ENCODE measurements at places on chromosomes 6 and 20.

DNA sequence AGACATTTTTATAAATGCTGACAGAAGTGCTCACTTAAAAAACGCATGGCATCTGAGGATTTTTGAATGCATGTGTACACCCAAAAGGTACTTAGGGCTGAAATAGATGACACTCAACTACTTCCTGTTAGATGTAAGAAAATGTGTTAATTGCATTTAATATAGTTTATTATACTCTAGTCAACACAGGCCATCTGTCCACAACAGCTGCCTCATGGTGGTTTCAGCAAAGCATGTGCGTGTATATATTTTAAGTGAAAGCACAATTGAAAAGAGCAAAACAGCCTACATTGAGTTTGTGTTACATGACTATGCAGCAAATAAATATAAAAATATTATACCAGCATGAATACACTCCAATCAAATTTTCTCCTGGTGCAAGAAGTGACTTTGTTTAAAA lies 1233.0 kb upstream of the EYS start:
- DNase-seq, result no peak

DNA sequence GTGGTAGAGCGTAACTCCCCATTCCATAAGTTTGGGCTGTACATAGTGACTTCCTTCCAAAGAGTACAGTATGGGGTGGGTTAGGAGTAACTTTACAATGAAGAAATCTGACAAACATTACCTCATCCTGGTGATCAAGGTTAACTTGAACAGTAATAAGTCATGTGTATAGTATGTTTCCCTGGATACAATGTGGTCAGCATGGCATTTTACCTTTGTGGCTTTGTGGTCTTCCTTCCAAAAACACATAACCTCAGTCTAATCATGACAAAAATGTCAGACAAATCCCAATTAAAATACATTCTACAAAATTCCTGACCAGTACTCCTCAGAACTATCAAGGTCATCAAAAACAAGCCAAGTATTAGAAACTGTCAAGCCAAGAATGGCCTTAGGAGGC lies 225.1 kb downstream of the UBE3D start:
- DNase-seq, result no peak

DNA sequence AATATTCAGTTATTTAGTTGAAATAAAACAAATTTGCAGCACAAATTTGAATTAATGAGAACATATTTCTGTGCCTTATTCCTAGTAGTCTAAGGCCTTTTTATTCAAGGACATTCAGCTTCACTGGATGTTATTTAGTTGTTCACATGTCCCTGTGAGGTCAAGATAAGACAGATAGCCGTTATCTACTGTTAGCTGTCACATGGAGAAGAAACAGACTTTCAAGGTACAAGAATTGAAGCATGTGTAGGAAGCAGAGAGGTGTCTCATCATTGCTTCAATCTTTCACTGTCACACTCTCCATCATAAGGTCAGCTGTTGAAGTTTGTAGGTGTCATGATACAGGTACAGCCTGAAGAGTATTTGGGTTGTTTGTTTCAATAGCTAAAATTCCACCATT lies 112.9 kb upstream of the JAG1 start:
- no peak for DNase-seq

GRCh38 chr6:44224029-44224964 lies 902 bp downstream of the SLC29A1 start:
- DNase-seq, result no peak

- no peak for DNase-seq
Measured at GRCh38 chr6:35487658-35488516, 9.0 kb downstream of the TEAD3 start.
